ENCODE measurements at places on chromosomes 7 and 10.

DNA sequence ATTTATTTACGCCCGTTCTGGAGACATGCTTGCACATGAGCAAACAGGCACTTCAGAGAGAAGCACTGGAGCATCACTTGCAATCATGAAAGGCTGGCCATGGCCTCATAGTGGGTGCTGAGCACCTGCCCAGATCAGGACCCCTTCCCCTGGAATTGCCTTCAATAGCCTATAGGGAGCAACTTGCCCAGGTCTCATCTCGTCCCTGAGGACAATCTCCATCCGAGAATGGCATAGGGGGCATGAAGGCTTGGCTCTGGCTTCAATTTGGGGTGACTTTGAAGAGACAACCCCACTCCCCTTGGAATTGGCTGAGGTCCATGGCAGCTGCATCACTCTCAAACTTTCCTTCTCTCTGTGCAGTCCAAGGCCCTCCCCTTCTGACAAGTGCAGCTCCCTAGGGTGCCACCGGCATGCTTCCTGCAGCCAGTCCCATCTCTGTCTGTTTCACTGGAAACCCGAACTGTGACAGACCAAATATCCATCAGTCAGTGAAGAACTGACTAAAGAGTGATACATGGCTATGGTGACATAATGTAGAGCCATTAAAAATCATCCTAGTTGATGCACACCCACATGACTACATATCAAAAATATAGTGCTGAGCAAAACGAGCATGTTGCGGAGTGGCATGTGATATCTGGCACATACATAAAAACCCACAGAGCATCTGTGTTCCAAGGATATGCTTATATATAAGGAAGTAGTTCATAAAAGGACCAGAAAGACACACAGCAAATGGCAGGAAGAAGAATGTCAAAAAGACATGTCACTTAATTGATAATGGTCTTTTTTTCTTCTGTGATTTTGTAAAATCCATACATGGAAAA, 12.4 kb downstream of the GDF2 start:
- DNase-seq = no peak

DNA sequence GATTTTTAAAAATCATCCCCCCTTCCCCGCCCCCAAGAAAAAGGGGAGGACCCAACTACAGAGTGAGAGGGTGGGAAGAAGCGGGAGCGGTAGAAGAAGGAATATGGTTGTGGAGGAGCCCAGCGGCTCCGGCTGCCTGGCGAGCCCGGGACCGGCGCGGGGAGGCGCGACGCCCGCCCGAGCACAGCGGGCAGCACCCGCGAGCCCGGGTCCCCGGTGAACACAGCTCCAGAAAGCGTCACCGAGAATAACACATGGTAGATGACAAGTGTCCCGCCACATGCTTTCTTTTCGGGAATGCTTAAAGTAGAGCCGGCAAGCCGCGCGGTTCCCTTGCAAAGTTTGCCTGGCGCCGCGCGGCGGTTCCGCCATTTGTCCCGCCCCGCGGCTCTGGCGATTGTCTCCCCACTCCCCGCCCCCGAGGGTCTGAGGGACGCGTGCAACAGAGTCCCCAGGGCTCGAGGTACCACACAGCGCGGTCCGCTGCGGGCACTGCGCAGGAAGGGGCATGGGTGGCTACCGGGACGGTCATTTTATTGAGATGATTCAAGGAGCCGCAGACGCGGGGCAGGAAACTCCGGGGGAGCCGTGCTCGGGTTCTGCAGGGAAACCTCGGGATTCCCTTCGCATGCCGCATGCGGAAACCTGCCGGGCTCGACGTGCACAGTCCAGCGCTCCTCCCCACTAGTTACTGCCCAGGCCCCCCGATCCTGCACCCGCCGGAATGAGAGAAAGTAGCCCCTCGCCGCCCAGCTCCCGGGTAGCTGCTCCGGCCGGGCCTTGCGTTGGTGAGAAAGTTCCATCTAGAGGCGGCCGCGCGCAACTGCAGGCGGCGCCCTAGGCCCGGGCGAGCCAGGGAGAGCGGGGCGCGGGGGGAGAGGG, 781 bp upstream of the GRM8 start:
- DNase-seq = peak; percentile 33

DNA sequence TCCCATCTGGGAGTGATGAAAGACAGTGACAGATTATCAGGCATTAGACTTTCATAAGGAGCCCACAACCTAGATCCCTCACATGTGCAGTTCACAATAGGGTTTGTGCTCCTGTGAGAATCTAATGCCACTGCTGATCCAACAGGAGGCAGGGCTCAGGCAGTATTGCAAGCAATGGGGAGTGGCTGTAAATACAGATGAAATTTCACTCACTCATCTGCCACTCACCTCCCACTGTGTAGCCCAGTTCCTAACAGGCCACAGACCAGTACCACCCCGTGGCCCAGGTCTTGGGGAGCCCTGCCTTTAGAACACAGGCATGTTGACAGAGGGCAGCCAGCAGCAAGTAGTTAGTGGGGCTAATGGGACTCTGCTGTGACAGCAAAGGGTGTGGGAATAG, 137.3 kb upstream of the NANOS1 start:
- DNase-seq = no peak

- DNase-seq = no peak
Observed at GRCh38 chr7:101531726-101532357, 97.3 kb downstream of the MYL10 start.

DNA sequence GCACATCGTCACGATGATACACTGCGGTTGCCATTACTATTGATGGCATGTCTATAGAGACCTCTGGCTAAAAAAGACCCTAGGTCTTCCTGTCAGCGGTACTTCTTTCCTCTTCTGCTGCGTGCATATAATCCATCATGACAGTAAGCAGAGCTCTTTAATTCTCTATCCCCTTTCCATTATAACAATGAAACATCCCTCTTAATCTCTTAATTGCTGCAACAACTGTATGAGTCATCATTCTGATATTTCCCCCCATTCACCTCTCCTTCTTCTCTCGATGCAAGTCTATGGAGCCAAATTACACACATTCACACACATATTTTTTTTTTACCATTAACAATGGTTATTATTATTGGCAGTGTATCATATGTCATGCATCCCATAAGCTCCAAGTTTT, 45.2 kb upstream of the AKR1E2 start:
- DNase-seq = no peak

DNA sequence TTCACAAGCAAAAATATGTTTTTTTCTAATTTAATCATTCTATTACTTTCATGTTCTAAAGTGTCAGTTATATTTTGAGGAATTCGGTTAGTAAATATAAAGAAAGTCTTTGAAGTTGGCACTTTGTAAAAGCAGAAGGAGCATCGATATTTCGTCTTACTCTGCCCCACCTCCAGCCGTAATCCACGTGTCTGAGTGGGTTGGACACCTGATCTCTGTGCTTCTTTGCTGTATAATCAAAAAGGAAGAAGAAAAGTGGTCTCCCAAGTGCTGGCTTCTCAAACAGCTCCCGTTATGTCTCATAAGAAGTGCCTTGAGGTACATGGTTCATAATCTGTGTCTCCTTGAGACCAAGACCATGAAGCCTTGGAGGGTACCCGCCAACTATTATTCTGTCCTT, 19.8 kb downstream of the PRKAR2B start:
- no peak for DNase-seq

DNA sequence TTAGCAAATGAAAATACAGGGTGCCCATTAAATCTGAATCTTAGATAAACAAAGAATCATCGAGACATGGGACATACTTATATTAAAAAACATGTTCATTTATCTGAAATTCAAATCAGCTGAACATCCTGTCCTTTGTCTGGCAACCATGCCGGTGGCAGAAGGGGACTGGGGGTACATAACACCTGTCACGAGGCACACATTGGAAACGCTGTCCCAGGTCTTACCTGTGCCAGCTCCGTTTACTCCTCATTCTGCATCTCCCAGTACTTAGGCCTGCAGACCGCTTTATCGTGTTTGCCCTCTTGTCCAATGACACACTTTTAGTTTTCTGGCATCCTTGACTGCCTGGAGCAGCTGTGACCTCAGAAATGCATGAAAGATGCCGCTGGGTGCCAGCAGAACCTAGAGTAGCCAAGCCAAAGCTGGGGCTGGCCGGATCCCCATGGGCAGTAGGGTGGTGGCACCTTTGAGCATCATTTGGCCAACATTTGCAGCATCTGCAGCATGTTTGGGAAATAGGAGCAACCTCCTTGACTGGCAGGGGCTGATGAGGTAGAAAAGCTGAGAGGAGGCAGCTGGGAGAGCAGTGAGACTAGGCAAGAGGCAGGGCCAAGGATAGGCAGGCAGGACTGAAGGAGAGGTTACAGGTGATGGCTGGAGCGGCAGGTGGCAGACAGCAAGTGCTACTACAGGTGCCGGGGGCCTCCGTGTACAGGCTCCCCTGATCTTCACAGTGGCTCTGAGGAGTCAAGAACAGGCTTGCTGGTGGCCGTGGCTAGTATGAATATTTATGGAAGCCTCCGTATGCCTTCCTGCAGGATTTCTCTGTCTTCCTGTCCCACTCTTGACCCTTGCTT, 62.3 kb upstream of the BTBD16 start:
- no peak for DNase-seq

DNA sequence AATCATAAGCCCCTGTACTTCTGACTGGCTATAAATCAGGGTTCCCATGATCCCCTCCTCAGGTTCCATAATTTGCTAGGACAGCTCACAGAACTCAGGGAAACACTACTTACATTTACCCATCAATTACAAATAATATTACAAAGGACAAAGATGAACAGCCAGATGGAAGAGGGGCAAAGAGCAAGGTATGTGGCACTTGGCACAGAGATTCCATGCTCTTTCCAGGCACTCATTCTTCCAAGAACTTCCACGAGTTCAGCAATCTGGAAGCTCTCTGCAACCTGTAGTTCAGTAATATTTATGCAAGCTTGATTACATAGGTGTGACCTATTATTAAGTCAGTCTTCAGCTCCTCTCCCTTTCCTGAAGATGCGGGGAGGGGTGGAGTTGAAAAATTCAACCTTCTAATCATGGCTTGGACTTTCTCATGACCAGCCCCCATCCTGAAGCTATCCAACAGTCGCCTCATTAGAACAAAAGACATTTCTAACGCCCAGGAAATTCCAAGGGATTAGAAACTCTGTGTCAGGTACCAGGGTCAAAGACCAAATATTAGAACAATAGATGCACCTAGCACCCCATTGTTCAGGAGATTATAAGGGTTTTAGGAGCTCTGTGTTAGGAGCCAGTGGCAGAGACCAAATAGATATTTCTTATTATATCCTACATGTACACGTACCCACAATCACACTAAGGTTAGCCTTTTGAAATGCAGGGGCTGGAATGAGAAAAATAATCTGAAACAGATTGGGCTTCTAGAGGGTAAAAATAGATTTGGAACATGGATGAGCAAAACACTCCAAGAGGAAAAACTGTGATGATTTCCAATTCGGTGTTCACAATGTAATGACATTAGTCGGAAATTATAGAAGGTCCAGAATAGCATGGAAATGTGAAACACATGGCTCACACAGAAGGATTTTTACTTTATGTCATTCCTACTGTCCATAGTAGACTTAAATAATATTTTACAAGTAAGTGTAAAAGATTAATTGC, 7.0 kb downstream of the ANKMY2 start:
- no peak for DNase-seq

- DNase-seq = no peak
Observed at GRCh38 chr7:97372882-97373281, 255.4 kb downstream of the SDHAF3 start.

- DNase-seq = no peak
Observed at GRCh38 chr10:86965986-86966654, 2.2 kb upstream of the ADIRF start.

DNA sequence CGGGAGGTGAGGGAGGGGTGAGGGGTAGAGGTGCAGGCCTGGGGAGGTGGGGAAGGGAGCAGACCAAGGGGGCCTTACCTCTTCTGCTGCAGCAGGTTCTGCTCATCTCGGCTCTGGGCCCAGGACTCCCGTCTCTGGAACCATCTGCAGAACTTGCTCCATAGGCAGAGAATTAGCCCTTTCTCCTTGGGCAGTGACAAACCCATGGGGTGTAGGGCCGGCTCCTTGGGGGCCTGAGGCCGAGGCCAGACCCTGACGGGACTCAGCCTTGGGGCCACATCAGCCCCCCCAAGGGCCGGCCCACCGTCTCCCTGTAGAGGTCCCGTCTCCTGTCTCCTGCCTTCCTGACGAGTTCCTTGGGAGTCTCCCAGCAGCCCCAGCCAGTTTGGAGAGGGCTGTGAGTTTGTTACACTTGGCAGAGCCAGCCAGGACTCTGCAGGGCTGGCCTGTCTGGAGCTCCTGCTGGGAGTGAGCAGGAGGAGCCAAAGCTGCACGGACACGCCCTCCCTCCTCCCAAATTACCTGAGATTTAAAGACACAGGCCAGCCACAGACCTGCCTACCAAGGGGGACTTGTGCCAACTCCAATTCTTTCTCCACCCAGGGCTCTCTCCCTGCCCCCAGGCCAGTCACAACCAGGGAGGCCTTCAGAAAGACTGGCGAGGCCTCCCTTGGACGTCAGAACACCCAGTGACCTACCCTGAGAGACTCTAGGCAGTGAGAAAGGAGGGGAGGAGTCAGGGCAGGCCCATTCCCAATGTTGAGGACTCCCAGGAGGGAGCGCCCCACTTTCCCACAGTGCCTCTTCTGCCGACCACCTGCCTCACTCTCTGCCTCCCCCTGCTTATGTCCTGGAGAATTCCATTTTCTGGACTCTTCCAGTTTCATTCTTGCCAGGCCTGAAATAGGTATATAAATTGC, at the start of gene TRPV6:
TRPV6 (minus strand) TSS at position 435 of the 920 bp plus-strand sequence.
- no peak for DNase-seq

- no peak for DNase-seq
Observed at GRCh38 chr7:151680810-151681209, 161.1 kb upstream of the RHEB start.

DNA sequence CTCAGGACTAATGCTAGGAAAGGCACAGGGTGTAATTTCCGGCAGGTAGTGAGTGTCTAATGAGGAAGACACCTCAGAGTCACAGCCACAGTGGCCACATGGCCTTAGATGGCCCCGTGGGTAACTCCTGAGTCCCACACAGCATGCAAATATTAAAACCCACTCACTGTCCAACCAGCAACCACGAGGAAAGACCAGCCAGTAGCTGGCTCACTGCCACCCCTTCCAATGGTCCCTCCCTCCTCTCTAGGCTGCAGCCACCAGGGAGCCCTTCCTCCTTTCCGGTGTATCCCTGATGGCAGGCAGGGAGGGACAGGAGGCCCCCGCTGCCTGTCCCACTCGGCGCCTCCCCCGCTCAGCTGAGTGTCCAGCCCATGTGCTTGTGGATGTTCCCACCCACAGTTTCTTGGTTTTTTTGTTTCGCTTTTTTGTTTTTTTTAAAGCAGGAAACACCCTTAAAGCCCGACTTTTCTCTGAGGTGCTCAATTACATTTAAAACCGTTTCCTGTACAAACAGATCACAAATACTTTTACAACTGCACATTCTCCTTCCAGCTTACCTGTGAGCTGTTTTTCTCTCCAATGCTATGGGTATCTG, 9.2 kb downstream of the BNIP3 start:
- DNase-seq = peak; percentile 72

Data from CD8-positive, alpha-beta T cell (primary cell).